Natural killer cell treated with Interleukin-12 subunit alpha and Interleukin-12 subunit beta and Interleukin-15 and Interleukin-18, amount 100 ng/mL, for 72 hours (primary cell): ENCODE measurements at places on chromosomes 7 and 10. TPM values are rescaled to one million over a fixed set of nuclear protein-coding genes. Genes with fewer than 3 reads are reported as not detected.

DNA sequence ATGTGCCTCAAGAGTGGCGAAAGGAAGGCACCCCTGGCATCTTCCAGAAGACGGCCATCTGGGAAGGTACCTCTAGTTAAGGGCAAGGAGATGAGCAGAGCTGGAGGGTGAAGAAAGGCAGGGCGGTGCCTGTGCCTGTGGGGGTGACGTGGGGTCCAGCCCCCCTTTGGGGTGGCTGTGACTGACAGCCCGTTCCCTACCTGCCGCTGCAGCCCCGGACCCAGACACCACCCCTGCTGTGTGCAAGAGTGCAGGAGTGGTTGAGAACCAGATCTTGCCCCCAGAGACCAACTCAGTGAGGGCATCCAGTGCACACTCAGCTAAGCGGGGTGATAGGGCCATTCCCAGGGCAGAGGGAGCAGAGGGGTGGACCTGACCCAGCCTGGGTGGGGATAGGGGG, 4.3 kb upstream of the MUC17 start:
- DNase-seq, result no peak

- DNase-seq, result no peak
These were observed 16.9 kb downstream of the BET1 start for GRCh38 chr7:93987297-93987696.

DNA sequence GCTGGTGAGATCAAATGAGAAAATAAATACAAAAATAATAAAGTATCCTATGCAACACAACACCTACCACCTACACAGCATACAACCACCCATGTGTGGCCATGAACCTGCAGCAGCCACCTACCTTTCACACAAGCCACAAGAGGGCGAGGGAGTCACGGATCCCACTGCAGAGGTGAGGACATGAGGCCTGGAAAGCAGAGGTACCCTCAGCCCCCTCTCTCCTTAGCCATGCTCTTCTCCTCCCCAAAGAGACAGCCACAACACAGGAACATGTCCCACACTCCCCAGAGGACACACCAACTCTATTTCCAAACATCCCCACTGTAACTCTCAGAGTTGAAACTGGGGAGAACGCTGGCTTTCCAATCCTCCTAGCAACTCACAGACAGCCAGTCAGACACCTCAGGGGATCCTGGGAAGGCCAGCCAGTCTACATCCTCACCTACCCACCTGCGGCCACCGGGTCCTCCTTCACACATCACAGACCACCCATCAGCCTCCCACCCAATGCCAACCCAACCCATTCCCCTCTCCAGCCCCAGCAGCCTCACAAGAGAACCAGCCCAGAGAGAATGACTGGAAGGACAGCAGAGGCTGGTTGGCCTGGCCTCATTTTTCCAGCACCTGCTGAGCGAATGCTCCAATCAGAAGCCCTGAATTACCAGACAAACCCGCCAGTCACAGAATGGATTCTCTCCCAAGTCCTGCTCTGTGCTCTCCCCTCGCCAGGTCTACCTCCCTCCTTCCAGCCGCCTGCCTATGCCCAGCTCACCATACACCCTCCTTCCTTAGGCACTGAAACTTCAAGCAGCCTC, 18.4 kb downstream of the DLG5 start:
- no peak for DNase-seq

DNA sequence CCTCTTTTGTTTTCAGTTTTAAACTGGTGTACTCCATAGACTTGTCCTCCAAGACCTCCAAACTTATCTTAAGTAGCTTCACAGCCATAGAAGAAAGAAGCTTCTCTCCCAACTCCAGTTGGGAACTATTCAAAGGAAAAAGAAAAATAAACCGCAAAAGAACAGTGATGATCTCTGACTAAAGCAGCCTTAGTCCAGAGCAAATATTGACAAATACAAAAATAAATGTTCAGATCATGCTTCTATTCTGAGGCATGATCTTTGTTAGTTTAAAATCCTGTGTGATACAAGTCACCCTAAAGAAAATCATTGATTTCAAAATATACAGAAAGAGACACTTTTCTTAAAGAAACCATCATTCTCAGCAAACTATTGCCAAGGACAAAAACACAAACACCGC, 373.0 kb upstream of the SMIM30 start:
- no peak for DNase-seq

DNA sequence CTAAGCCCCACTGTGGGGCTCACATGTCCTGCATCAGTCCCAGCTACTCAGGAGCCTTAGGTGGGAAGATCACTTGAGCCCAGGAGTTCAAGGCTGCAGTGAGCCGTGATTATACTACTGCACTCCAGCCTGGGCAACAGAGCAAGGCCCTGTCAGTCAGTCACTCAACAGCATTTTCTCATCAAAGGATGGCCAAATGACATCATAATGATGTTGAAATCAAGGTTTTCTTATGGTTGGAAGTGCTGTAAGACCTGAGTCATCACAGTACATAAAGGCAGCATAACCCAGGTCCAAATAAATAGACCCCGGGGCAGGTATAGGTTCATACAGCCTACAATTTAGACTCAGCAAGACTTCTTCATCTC, 341.1 kb downstream of the PARD3 start:
- DNase-seq, result no peak

DNA sequence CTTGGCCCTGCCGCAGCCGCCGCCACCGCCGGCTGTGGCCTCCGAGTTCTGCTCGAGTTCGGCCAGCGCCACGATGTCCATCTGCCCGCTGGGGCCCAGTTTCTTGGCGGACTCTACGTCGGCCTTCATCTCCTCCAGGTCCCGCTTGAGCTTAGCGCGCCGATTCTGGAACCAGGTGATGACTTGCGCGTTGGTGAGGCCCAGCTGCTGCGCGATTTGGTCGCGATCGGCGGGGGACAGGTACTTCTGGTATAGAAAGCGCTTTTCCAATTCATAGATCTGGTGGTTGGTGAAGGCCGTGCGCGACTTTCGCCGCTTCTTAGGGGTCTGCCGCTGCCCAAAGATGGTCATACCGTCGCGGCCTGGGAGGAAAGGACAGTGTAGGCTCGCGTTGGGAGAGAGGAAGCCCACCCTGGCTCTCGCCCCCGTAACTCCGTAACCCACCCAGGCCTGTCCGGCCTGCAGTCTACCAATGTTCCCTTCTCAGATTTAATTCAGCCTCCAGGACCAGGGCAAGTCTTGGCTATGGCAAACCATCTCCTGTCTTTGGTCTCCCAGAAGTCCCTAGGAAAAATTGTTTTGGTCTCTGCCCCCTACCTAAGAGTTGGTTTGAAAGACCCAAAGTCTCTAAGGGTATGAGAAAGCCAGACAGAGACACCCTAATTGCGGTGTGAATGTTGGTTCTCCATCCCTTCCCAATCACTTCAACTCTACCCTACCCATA, 1.7 kb downstream of the LBX1 start:
- DNase-seq, result no peak

DNA sequence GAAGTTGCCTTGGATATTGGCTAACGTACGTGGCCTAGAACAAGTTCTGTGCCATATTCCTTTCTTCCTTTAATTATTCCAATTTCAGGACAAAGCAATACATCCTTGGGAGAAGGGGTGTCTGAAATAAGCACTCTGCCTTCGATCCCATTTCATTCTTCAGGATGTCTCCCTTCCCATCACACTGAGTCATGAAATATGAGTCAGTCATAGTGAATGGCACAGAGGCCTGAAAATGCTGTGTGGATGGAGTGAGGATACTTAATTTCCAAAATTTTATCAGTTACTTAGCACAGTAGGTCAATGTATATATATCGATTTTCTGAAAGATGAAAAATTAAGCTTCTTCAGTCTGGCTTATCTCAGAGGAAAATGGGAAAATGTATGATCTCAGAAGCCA, 19.5 kb downstream of the EVX1 start:
- no peak for DNase-seq

DNA sequence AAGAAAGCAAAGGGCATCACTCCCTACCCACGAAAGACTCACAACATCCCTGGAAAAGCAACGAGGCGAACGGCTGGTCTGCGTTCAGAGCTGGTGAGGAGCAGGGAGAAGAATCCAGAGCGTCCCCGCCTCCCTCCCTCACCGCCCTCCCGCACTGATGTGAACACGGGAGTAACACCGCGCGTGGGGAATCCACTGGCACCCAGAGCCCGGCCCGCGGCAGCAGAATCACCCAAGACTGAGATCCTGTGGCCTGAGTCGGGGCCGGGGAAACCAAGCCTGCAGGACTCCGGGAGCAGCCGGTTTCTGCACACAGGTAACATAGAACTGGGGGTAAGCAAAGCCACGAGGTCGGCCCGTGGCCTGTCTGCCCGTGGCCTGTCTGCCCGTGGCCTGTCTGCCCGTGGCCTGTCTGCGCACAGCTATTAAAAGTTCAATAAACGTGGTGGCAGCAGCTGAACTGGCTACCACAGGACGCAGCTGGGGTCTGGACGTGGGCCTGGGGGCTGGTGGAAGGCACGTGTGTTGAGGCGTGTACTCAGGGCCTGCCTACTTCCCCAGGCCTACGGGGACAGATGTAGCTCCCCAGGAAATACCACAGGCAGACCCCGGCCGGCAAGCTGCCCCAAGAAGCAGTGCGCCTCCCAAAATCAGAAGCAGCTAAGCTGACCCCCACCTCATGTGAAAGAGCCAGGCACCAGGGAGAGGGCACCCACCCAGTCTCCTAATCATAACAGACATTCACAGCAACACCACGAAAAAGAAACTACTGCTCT, 23.0 kb downstream of the DIP2C start:
- no peak for DNase-seq

DNA sequence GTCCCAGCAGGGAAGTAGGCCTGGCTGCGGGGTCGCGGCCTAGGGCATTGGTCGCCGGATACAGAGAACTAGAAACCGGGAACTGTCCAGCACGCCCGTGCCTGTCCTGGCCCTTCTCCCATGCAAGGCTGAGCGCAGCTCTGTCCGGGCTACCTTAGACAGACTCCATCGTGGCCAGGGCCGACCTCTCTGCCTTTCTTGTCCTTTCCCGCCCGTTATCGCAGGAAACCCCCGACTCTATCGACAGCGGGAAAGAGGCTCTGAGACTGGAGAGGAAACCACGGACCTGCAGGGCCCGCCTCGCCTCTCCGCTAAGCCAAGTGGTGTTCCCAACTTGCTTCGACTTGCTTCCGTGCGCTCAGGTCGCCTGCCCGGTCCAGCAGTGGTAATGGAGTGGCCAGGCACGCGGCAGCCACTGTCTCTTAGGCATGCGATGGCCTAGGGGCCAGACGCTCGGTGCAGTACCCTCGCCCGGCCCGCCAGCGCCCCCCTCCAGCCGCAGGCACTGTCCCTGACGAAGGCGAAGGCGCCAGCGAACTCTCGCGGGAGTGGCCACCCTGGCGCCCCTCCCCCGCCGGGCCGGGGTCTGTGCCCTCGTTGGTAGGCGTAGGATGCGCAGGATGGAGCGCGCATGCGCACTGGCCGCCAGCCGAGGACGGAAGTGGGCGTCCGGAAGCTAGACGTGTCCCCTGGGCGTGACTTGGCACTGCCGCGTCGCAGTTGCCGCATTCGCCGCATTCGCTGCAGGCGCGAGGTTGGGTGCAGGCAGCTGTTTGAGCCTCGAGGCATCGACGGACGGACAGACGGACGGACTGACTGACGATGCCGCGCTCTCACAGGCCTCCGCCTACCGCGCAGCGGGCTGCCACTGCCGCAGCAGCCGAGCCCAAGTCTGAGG, 54.4 kb downstream of the MCMBP start:
- DNase-seq, result peak; percentile 70

GRCh38 chr7:27533652-27534081, 129.0 kb downstream of the HIBADH start:
- no peak for DNase-seq

GRCh38 chr10:11272915-11273389, 255.3 kb downstream of the CELF2 start:
- DNase-seq, result no peak

GRCh38 chr7:71077743-71078476, 54.0 kb upstream of the GALNT17 start:
- no peak for DNase-seq

DNA sequence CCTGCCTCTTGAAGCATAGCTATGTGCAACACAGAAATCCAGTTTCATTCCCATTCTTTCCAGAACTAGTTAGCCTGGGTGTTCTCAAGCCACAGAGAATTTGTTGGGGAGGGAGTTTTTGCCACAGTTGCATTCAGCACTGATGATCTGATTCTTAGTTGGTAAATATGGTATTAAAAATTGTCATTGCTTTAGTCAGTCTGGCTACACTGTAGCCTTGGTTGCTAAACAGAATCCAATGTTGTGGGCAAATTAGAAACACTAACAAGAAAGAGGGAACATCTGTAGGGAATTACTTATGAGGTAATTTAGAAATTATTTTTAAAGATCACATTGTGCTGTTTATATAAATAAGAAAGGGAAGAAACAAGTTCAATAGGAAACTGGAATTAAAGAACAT, 57.0 kb upstream of the CC2D2B start:
- DNase-seq, result no peak

DNA sequence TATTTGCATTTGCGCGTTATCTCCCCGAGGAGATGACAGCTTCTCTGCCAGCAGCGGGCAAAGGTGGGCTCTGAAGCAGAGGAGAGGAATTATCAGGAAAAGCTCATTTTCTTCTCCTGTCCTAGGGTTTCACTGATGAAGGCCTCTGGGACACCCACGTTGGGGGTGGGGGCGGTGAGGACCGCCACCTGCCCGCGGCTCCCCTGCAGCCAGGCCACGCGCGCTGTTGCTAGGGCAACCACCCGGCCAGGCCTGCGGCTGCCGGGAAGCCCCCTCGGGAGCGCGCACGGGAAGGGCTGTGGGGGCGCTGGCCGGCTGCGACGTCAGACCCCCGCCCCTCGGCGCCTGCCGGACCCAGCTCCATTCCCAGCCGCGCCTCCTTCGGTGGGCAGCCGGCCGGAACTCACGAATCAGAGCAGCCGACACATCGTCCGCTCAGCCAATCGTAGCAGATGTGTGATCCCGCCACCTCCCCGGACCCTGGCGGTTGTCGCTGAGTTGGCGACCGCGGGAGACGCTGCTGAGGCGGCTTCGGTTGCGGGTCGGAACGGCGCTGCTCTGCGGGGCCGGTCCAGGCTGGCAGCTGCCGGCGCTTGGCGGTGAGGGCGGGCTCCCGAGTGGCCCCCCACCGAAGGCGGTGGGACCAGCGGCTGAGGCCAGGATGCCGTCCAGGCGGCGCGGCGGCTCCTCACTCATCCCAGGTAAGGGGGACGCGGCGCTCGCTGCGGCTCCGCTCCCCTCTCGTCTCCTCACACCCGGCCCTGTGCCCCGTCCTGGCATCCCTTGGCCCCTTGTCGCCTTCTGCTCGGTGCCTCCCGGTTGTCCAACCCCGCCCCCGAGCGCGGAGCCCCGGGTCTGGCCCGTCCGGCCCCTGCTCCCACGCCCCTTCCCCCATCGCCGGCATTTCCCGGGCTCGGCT, at the start of gene TPST1:
Gene TPST1, plus strand, starts transcription at position 513 of the 919 bp plus-strand sequence. CDS start 35,092 bp downstream, outside the sequence.
- peak; percentile 90 for DNase-seq

Gene LLCFC1
- not detected for total RNA-seq

Gene PTER
- total RNA-seq, result 15.9 TPM

Gene FGL2
- 1.4 TPM for total RNA-seq

Gene ZNF727
- not detected for total RNA-seq
